ENCODE measurements at places on chromosomes 7 and 10. TPM values are rescaled to one million over a fixed set of nuclear protein-coding genes. Genes with fewer than 3 reads are reported as not detected.

The CAV2 gene
- total RNA-seq, result 113 TPM

The INHBA gene
- 78.7 TPM for total RNA-seq

The CDNF gene
- 0.24 TPM for total RNA-seq

The MRC1 gene
- total RNA-seq, result not detected

The PCLO gene
- 0.32 TPM for total RNA-seq
